Activated CD8-positive, alpha-beta T cell treated with anti-CD3 and anti-CD28 coated beads for 36 hours (primary cell): ENCODE measurements at places on chromosomes 6 and 20.
A peak's percentile ranks its signal among the peaks of the same experiment; 100 is the strongest.

DNA sequence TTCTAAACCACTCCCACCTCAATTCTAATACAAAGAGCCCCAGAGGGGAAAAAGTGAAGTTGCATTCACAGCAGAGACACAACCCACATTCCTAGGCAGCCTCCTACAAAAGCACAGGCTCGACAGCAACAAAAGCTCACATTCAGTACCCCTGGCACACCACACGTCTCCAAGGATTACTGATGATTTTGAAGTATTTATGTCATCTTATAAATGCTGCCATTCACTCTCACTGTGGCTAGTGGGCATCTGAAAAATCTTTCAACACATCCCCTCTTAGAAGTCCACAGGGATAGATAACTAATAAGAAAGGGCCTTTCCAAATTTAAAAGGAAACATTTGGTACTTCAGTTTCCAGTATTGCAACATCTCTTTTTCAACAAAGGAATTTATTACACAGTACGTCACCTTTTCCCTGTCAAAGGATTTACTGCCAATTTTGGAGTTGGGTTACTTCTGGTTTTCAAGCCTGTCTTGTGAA is 146.7 kb downstream of the TASP1 start:
- DNase-seq = no peak

DNA sequence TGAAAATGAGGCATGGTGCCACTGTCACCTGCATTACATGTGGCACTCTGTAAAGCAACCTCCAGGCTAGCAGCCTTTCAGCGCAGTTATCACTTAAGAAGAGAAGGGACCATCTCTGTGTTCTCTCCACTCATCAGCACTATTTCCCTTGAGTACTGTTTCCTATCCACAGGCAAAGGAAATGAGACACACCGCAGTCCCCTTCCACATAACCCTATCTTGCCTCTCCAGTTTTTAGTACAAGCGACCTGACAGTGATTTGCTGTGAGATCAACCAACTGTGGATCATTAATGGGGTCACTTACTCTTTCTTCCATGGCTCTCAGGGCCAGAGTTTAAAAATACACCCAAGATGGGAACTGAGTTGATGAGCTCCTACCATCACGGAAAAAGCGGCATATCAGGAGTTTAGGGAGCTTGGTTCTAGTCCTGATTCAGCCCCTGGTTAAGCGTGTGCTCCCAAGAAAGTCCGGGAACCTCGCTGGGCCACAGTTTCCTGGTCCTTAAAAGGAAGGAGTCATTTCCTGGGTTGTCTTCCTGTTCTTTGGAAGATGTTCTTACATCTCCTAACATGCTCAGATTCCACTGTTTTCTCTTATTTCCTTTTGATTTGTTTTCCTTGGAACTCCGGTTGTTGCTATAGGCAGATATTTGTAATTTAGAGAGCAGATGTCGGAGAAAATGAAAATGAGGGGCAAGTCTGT is 27.3 kb downstream of the PRDM1 start:
- DNase-seq = peak; percentile 22

DNA sequence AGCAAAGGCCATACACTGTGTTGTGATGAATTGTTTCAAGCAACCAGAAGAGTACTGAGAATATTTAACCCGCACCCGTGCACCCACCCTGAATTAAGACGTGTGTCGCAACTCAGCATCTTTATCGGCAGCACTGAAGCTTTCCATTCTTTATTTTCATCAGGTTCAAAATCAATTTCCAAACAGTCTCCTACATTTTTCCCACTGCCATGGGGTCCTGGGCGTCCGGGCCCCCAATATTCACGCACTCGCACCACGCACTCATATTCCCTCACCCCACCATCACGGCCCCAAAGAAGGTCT is 1.8 kb downstream of the LTB start:
- no peak for DNase-seq

DNA sequence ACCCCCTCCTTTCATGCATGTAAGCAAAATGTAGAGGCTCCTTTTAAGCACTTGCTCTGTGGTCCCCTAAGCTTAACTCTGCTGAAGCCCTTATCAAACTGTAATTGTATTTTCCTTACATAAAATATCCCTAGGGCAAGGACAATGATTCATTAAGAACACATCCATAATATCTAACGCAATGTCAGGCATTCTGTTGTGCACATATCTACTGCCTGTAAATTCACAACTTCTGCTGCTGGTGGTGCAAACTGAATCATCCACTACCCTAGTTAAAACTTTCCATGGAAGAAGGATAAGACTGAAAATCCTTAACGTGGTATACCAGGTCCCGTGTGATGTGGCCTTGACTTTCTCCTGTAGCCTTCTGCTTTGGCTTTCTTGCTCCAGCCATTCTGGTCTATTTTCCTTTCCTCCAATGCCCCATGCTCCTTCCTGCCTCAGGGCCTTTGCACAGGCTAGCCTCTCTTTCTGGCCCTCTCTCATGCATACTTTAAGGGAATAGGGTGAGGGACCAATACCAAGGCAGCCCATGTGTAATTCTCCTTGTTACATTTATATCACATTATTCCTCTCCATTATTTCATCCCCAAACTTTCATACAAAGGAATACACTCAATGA is 113.6 kb upstream of the ZFP64 start:
- DNase-seq = no peak

DNA sequence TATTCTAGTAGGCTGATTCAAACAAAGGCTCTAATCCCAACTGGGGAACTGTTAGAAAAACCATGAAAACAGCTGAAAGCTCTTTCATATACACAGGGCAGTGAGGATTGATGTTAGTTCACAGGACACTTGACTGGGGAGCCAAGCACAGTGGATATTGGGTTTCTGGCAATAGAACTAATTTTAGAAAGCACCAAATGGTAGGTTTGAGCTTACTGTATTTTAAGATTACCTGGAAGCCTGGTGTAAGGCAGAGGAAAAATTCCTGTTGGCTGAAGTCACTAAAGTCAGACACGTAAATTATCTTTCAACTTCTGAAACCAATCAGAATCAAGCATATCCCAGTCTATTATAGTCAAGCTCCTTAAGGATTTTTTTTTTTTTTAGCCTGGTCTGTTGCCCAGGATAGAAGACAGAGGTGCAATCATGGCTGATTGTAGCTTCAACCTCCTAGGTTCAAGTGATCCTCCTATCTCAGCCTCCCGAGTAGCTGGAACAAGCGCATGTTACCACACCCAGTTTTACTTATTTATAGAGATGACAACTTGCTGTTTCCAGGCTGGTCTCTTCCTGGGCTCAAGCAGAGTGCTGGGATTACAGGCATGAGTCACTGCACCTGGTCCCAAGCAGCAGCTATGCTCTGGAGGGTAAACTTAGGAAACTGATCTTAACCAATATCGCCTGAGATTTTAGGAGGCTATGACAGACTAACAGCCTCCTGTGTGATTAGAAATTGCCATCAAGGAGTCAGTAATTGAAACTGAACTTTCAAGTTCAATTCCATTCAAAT is 32.5 kb upstream of the SYNCRIP start:
- no peak for DNase-seq

GRCh38 chr20:40890181-40890580 is 138.4 kb upstream of the TOP1 start:
- DNase-seq = no peak

- DNase-seq = no peak
Measured at GRCh38 chr20:61300709-61301108, 48.6 kb downstream of the CDH4 start.

DNA sequence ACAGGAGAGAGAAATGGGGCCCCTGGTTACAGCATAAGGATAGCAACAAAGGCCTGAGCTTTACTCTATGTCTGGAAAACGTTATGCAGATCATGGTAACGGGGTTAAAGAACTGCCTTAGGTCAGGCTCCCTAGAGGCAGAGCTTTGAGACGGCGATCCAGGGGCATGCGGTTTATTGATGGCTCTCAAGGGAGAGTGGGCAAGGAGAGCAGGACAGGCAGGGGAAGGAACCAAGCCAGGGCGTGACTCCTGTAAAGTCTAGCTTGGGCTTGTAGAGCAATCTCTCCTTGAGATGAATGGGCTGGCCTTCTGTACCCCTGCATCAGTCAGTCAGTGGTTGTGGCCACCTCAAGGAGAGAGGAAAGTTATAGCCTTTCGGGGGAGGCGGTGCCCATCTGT is 12.5 kb upstream of the FERMT1 start:
- no peak for DNase-seq

DNA sequence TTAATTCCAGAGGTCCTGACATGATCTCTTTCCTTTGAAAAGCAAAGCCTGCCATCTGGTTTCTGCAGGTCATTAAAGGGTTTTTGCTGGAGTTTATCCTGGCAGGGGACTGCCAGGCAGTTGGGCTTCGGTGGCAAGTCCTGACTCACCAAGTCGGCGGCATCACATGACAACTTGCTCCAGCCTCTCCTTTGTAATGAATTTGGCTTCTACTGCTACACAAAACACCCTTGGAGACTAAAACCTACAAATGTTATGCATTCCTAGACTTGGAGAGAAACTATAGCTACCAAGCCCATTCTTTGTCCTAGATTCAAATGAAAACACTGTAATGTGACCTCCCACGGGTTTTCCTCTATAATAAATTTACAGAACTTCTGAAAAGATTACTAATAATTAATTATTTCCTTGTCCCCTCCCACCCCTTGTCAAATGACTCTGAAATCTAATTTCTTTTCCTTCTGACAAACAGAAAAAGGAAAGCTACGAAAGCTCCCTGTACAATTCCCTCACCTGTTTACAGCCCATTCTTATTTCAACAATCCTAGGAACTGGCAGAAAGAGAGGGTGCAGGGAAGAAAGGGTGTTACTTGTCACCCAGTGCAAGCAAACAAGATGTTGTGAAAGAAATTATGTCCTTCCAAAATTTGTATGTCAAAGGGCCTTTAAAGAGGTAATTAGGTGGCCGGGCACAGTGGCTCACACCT is 62.9 kb downstream of the QRSL1 start:
- DNase-seq = no peak

GRCh38 chr6:157814883-157815282 is 8.2 kb upstream of the SNX9 start:
- no peak for DNase-seq

GRCh38 chr6:10389739-10390494 is 25.0 kb downstream of the TFAP2A start:
- no peak for DNase-seq

- DNase-seq = no peak
Measured at GRCh38 chr6:106733386-106733785, 104.0 kb downstream of the QRSL1 start.

- DNase-seq = peak; percentile 15
Measured at GRCh38 chr6:37103169-37104039, 66.5 kb upstream of the PIM1 start.

DNA sequence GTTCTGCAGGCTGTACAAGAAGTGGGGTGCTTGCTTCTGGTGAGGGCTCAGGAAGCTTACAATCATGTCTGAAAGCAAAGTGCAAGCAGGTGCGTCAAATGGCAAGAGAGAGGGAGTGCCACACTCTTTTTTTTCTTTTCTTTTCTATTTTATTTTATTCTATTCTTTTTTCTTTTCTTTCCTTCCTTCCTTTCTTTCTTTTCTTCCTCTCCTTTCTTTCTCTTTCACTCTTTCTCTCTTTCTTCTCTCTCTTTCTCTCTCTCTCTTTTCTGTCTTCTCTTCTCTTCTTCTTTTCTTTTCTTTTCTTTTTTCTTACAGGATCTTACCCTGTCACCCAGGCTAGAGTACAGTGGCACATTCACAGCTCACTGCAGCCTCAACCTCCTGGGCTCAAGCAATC is 19.5 kb downstream of the ACOT13 start:
- DNase-seq = no peak

GRCh38 chr20:50532221-50532620 is 22.0 kb downstream of the PTPN1 start:
- no peak for DNase-seq

DNA sequence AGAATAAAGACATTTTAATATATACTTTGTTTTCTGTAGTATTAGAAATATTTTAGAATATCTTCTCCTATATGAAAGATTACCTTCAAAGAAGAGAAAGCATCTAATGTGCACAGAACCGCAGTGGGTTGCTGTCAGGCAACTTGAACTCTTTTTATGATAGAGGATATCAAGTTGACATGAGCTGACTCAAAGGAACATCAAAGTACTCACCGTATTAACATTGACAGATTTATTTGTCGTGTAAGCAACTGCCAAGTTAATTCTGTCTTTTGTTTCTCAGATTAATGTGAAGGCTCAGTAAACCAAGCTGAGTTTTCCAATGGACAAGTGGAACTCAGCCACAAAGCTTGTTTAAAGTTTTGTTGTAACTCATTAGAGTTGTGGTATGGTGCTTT is 2.2 kb upstream of the GINM1 start:
- DNase-seq = no peak

DNA sequence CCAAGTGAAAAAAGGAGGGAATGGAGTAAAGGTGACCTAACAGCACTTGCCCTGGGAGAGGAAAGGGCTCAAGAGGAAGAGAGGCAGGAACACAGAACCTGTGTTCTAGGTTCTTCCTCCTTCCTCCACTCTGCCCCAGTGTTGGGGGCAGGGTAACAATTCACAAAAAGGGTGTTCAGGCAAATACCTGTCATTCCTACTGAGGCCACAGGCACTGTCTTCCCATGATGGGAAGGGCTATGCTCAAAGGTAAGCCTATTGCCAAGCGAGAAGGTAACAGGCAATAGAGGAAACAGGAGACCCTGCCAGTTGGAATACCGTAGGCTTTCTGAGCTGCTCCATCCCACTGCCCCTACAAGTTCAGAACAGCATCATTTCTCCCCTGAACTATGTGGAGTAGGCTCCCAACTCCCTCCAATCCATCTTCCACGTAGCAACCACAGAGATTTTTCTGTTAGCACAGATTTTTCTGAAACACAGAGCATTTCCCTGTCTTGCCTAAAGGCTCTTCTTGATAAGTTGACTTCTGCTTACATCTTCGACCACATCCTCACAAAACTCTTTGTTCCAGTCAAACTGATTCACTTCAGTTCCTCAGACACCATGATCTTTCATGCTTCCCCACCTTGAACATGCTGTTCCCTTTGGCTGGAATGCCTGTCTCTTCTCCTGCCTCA is 2.7 kb downstream of the AGPAT1 start:
- DNase-seq = no peak

- no peak for DNase-seq
Measured at GRCh38 chr6:106849120-106849519, 125.4 kb downstream of the CD24 start.

- no peak for DNase-seq
Measured at GRCh38 chr6:84220809-84221409, 6.5 kb downstream of the CEP162 start.

GRCh38 chr20:40896814-40897700 is 131.6 kb upstream of the TOP1 start:
- DNase-seq = no peak

GRCh38 chr20:15026759-15027158 is 689.3 kb upstream of the FLRT3 start:
- no peak for DNase-seq

DNA sequence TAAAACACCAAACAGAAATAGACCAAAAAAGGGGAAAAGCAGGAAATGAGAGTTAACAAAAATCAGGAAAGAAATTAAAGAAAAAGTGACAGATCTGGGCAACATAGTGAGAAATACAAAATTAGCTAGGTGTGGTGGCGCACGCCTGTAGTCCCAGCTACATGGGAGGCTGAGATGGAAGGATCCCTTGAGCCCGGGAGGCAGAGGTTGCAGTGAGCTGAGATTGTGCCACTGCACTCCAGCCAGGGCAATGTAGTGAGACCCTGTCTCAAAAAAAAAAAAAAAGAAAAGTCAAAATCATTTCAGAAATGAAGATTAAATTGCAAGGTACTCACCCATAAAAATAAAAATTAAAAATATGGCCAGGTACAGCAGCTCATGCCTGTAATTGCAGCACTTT is 13.0 kb upstream of the GRM4 start:
- no peak for DNase-seq

- no peak for DNase-seq
Measured at GRCh38 chr6:41523915-41524633, 22.1 kb upstream of the FOXP4 start.
